ENCODE measurements at places on chromosomes 1 and 21.

GRCh38 chr1:26220199-26220912 is 13.6 kb upstream of the CEP85 start:
- DNase-seq: no peak

- no peak for DNase-seq
Observed at GRCh38 chr1:67777016-67777415, 56.3 kb downstream of the GNG12 start.

GRCh38 chr1:94094469-94095111 is 26.4 kb downstream of the ABCA4 start:
- no peak for DNase-seq

GRCh38 chr1:246113555-246114095 is 393.5 kb downstream of the SMYD3 start:
- no peak for DNase-seq

- DNase-seq: no peak
Observed at GRCh38 chr1:9197186-9198099, 37.1 kb upstream of the H6PD start.

- DNase-seq: no peak
Observed at GRCh38 chr1:12052008-12052573, 11.0 kb upstream of the TNFRSF8 start.

DNA sequence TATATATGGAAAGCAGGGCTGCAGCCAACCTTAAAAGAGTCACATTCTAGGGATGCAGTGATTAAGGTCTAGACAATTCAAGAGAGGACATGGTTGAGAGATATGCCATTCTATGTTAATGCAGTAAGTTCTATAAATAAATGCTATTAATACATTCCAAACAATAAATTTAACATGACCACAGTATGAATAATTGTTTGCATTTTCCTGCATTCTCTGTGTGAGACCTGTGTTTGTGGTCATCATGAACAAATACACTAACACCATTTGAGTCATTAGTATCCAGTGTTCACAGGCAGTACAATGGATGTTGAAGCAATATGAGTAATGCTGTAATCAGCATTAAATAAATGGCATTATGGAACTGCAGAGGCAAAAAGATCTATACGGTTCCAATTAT is 5.5 kb upstream of the ZRANB2 start:
- DNase-seq: no peak

GRCh38 chr1:100164216-100164615 is 13.8 kb downstream of the LRRC39 start:
- no peak for DNase-seq

DNA sequence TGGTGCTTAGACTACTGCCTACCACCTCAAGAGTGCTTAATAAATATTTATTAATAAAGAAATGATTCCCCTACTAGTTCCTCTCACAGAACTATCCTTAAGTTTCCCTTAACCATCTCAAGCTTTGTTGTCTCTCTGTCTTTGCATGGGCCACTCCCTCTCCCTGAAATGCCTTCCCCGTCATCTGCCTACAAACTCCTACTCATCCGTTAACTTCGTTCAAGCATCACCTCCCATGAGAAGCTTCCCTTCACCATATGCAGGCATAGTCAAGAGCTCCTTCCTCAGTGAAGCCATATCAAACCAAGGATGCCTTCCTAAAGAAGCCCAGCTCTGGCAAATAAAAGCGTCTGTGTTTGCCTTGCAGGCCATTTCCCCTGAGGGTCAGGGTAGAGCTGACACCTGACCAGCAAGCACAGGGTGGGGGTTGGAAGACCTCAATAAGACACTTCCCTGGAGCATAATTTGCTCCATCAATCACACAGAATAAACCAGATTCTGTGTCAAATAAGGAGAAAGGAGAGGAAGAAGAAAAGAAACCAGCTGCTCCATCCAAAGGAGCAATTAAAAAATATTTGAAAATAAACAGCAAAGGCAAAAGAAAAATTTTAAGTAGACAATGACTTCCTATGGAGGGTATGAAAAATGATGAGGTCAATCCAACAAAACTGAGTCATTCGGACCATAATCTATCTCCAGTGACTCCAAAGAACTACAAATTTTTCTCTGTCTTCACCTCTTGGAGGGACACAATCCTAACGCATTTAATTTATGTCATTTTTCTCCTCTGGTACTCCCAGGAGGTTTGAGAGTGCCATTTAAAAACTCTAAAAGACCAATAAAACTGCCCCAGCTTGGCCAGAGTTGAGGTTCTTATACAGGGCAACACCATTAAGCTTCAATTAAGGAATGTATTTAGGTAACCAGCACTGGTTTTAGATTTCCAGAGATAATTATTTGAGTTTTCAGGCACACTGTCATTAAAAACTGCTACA is 303.6 kb downstream of the KCNH1 start:
- DNase-seq: no peak

- no peak for DNase-seq
Observed at GRCh38 chr21:42630626-42631025, 22.8 kb upstream of the PDE9A start.

DNA sequence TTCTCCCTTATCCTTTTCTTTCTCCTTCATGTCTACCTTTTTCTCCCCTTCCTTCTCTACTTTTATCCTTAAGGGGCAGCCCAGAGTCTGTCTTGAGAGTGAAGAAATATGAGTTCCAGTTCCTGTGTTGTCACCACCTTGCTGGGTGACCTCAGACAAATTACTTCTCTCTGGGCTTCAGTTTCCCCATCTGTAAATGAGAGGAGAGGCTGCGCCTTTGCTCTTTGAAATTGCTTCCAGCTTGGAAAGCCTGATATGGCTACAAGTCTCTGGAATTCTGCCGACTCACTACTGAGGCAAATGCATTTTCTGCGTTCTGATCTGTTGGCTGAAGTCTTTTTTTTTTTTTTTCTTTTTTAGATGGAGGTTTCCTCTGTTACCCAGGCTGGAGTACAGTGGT is 119.2 kb downstream of the SYF2 start:
- no peak for DNase-seq

DNA sequence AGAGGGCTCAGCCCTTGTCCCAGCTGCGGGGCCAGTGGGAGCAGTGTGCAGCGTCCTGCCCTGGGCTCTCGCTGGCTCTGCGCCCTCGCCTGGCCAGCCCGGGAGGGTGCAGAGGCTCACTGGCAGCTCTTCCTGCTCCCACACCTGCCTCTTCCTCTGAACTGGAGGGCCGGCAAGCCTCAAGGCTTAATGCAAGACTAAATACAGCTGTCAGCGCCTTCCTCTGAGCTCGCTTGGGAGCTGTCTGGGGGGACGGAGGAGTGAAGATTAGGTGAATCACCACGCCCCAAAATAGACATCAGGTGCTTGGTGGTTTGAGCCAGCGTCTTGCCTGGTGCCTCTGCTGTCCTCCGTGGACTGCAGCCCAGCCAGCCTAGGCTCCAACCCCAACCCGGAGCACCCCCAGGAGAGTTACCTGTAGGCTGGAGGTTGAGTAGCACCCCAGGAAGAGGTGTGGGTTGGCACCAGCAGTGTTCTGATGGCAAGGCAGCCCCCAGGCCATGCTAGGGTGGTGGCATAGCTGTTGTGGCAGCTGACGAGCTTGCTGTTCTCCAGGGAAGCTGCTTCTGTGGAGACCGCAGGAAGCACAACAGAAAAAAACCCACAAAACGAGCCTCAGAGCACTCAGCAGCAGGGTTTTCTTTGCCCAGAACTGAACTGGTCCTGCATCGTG is 36.9 kb downstream of the UMODL1 start:
- peak; percentile 42 for DNase-seq

- no peak for DNase-seq
Observed at GRCh38 chr1:233654658-233655280, 40.9 kb downstream of the KCNK1 start.

GRCh38 chr1:59682396-59683080 is 132.2 kb upstream of the HOOK1 start:
- DNase-seq: no peak

- no peak for DNase-seq
Observed at GRCh38 chr1:15985611-15986297, 9.9 kb upstream of the ZBTB17 start.

DNA sequence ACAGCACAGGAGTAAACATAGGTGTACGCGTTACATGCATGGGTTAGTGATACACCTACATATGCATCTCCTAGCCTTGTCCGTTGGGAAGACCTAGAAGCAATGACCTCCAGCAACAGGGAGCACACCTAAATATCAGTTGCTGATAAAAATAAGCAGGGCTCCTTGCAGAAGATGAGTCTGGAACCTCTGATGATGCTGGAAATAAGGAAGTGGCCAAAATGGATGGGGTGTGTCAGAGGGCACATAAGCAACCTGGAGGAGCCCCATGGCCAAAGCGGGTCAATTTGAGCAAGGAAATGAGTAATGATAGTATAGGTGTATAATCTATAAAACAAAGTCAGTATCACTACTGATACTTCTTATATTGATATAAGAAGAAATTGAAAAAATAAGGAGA is 13.7 kb downstream of the ADARB1 start:
- DNase-seq: no peak

- DNase-seq: no peak
Observed at GRCh38 chr1:35876988-35877387, 6.0 kb upstream of the AGO1 start.

- DNase-seq: no peak
Observed at GRCh38 chr1:224054012-224054411, 59.9 kb upstream of the FBXO28 start.

- DNase-seq: no peak
Observed at GRCh38 chr21:42229676-42230075, 10.7 kb downstream of the ABCG1 start.

DNA sequence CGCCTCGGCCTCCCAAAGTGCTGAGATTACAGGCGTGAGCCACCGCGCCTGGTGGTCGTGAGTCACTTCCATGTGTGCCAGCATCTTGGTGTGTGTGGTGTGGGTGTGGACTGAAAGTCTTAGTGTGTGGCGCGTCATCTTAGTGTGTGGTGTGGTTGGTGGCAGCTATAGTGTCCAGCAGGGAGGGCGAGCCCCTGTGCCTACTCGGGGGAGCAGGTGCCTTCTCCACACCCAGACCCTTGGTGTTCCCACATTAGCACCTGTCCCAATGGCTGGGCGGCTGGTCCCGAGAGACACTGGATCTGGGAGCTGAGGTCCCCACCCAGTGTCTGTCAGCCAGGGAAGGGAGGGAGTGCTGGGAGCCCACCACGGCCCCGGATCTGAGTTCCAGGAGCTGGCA is 2.8 kb downstream of the SCNN1D start:
- no peak for DNase-seq

DNA sequence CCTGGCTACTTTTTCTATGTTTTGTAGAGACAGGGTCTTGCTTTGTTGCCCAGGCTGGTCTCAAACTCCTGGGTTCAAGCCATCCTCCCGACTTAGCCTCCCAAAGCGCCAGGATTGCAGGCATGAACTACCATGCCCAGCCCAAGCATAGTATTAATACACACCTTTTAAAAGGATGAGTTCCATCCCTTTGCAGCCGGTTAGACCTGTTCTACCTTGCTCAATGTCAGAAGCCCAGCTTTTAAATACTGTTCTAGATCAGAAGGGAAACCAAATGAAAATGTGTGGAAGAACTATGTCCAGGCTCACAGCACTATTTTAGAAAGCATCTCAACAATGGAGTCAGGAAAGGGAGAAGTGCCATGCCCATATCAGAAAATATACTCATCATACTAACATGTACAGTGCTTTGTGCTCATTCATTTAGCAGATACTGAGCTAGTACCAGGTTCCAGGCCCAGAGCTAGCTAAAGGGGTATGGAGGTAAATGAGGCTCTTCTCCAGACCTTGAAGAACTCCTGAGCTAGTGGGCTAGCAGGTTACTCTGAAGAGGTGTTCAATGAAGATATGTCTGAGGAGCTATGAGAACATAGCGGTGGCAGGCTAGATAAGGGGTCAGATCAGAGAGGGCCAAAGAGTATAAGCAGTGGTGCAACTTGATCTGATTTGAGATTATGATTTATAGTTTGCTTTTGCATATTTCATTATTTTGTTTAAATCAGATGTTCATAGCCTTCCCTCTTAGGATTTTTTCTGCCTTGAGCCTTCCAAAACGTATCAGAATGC is 78.2 kb downstream of the RNF220 start:
- DNase-seq: no peak

DNA sequence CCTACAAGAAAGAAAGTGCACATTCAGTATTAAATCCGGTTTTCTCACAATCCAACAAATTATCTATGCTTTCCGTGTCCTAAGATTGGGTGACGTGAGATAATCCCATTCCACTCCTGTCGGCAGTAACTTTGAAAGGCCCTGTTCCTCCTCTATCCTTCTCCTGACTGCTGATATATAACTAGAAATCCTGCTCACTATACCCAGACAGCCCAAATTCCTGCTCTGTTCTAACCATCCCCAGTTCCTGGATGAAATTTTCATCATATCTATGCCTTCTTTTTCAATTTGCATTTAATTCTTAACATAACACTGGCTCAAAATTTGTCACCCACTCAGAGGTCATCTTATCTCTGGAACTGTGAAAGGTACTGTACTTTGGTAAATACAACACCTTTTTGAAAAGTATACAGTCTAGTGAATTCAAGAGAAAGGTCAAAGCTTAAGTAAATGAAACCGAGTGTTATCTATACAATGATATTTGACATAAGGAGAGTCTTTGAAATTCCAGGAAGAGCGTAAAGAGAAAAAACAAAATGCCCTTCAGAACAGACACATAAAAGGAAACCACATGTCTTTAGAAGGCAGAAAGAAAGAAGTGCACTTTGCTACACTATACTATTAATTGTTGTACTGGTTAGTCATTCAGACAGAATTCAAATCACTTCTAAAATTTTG is 200.5 kb upstream of the NEGR1 start:
- no peak for DNase-seq

- DNase-seq: no peak
Observed at GRCh38 chr1:37433171-37433570, 41.2 kb upstream of the ZC3H12A start.

DNA sequence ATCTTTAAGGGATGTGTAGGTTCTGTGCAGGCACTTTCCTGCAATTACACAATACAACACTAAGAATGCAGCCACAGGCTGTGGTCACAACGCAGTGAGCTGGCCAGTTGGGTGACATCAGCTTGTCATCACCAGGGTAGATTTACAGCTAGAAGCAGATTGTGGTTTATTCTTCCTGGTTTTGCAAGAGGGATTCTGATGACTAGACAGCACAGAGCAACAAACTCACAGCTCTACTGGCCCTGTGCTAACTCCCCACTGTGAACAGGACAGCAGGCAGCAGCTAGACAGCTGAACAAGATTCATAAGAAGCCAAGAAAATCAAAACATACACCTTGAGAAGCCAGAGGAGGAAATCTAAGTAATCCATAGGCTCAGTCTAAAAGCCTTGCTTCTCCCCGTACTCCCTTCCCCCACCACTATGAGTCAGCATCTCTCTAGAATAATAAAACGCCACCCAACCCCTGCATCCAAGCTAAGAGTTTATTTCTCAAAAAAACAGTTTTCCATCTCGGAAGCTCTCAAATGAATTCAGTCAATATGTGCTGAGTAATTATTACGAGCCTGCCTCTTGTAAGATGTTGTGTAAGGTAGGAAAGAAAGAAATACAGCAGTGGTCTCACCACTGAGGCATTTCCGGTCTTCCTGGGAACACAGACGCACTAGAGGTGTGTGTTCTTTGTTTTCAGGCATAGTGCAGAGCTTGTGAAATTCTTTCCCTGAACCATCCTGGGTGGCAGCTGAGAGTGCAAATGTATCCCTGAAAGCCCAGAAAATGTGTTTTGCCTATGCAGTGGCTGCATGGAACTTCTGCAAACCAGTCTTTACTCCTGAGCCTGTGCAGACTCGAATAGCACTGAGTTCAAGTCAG is 162.8 kb downstream of the NTPCR start:
- no peak for DNase-seq

GRCh38 chr1:3482378-3482849 is 27.9 kb downstream of the ARHGEF16 start:
- DNase-seq: no peak
